ENCODE measurements at places on chromosomes 12 and 14.

DNA sequence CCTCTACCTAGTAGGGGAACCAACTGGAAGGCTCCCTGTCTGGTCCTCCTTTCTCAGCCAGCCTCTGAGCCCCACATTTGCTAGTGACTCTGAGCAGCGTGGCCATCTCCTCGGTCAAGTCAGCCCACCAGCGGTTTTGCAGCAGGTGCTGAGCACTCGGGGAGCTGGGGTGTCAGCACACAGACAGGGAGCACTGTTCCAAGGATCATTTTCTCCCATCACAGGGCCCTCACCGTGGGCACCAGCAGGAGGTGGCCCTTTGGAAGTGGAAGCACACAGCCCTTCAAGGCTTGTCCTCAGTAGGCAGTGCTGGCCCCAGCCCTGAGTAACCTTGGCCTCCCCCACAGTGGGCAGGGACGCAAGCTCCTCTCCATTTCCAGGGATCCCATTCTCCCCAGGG, 24.1 kb upstream of the EML1 start:
- DNase-seq, result no peak

DNA sequence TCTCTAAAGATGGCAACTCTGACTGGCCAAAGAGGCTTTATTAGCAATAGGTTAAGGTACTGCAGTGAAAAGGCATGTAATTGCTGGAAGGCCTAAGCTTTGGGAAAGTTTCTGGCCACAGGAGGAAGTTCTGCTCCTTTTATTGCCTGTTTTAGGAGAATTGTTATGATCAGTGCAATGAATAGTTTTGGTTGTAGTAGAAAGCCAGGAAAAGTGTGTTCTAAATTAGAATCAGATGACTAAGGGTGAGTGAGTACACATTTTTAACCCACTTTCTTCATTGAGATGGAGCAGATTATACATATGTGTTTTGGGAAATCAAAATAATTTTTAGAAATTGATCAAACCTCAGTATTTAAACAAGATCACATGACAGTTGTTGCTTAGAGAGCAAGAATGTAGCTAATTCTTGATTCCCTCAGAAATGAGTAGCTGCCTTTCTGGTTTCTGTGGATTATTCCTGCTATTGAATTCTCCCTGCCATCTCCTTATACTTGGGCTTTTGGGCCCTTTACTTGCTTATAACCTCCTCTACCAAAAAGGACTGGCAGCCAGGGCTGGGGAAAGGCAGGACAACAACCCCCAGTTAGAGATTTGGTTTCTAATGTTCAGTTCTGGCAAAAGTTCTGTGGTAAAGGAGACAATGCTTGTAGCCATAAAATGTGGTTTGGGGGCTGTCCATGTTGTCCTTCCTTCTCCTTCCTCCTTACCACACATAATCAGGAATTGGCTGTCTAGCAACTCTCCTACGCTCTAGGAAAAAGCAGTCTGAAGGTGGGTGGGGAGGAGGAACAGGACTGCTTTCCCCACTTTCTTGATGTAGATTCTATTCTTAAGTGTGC, 217.1 kb downstream of the SLC38A4 start:
- no peak for DNase-seq

DNA sequence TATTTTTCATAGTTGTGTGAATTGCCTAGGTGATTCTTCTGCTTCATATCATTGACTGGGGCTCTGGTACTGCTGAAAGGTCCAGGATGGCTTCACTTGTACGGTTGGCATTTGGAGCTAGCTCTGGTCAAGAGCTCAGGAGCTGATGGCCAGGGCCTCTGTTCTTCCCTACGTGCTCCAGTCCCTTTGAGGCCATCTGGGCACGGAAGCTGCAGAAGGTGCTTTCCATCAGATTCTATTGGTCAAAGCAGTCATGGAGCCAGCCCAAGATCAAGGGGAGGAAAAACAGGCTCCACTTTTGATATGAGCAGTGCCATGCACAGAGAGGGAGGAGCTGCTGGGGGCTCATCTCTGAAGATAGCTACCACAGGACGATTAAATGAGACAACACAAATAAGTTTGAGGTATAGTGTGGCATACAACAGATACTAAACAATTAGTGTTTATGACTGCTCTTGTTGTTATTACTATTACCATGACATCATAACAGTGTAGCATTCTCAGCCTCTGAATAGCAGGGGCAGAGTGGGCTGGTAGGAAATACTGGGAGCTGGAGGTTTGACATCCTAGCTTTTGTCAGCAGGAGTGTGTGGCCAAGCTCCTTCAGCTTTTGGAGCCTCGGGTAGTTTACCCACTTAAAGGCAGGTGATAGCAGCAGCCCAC, 10.4 kb downstream of the KRT83 start:
- DNase-seq, result no peak

DNA sequence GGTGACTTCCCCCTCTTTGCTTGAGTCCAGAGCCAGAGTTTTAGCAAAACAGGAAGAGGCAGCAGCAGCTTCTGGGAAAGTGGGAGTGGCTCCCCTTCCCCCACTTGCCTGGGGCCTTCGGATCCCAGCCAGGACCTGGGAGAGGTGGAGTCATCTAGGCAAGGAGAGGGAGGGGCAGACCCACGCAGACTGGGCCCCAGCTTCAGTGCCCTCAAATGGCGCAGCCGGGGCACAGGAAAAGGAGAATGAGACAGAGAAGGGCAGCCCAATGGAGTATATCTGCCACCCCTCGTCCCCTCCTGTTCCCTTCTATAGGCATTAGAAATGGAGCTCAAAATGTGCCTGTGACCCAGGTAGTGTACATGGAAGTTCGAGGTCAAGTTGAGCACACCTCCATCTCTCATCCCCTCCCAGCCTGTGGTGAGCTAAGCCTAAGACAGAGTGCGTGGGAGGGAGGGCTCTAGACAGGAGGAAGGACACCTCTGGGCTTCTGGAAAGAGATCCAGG, 9.3 kb upstream of the HDAC7 start:
- DNase-seq, result no peak

DNA sequence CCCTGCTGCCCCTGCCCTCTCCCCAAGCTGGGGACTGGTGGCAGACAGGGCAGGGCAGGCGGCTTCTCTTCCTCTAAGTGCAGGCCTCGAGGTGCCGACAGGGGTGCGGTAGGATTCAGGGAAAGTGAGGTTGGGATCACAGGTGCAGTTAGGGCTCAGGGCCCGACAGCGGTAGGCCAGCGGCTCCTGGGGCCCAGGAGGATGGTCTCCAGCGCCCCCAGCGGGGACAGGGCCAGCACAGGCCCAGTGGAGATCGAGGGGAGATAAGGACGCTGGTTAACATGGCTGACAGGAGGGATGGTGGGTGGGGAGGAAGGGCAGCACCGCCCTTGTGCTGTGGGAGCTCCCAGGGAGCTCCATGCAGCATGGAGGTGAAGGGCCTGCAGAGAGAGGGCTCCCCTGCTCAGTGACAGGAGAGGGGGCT, 935 bp upstream of the CRIP1 start:
- DNase-seq, result no peak

DNA sequence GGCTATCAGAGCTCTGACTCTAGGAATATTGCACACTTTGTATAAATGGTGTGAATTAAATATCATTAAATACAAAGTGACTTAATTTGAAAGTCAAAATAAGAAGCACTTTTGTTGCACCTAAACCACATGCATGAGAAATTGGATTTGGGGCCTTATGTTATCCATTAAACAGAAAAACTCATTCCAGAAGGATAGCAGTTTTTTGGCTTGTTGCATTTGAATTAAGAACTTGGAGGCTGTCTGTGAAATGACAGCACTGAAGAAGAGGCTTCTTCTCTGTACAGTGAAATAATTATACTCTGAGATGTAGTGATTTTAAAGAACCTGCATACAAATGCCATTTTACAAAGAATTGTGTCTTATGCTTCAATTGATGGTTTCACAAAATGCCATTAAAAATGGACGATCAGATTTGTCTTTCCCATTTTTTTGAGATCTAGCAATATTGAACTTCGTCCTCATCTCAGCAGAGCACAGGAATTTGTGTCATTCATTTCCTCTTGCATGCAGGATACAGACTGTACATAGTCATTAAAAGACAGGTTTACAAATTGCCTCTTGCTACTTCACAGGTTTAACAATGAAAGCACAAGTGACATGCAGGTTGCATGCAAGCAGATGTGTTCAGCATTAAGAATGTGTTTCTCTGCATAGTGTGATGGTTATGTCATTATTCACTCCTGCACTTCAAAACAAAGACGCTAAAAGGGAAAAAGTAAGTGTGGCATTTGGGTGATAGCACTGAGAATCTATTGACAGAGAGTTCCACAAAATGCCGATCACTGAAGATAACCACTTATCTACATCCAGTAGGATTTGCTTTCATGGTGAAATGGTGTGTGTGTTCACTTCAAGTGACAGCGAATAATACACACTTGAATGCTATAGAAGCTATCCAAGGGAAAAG, 35.9 kb upstream of the PYGL start:
- DNase-seq, result no peak

GRCh38 chr12:19169222-19169621, 39.7 kb downstream of the PLEKHA5 start:
- DNase-seq, result no peak

DNA sequence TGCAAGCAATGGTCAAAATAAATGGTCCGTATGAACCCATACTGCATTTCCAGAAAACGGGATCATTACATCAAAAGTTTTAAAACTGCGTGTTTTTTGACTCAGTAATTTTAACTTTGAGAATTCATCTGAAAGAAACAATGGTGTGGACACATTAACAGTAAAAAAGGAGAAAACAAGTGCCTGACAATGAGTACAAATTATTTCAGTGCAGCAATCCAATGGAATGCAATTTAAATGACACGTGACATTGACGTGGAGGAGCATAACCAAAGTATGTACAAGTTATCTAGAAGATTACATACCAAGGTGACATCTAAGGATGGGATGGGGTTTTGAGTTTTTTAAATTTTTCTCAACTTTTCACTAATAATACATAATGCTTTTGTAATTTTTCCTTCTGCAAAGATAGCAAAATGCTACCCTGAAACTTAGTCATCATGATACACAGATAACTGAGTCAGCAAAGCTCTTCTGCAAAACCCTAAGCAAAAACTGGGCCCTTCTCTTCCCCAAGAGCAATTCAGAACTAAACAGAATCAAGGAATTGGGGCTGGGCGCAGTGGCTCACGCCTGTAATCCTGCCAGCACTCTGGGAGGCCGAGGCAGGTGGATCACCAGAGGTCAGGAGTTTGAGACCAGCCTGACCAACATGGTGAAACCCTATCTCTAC, 20.4 kb downstream of the HNRNPC start:
- no peak for DNase-seq

DNA sequence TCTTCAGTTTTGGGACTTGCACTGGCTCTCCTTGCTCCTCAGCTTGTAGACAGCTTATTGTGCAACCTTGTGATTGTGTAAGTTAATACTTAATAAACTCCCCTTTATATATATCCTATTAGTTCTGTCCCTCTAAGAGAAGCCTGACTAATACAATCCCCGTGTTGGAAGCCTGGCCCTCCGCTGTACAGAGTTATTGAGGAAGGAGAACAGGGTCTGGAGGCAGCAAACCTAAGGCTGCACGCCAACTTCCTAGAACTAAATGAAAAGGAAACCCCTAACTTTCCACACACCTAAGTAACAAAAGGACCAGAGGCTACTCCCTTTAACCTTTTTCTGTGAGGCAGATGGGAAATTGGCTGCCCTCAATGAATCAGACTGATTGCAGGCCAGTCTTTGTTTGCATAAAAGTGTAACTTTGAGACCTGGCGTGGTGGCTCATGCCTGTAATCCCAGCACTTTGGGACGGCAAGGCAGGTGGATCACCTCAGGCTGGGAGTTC, 42.6 kb upstream of the LIMA1 start:
- no peak for DNase-seq

DNA sequence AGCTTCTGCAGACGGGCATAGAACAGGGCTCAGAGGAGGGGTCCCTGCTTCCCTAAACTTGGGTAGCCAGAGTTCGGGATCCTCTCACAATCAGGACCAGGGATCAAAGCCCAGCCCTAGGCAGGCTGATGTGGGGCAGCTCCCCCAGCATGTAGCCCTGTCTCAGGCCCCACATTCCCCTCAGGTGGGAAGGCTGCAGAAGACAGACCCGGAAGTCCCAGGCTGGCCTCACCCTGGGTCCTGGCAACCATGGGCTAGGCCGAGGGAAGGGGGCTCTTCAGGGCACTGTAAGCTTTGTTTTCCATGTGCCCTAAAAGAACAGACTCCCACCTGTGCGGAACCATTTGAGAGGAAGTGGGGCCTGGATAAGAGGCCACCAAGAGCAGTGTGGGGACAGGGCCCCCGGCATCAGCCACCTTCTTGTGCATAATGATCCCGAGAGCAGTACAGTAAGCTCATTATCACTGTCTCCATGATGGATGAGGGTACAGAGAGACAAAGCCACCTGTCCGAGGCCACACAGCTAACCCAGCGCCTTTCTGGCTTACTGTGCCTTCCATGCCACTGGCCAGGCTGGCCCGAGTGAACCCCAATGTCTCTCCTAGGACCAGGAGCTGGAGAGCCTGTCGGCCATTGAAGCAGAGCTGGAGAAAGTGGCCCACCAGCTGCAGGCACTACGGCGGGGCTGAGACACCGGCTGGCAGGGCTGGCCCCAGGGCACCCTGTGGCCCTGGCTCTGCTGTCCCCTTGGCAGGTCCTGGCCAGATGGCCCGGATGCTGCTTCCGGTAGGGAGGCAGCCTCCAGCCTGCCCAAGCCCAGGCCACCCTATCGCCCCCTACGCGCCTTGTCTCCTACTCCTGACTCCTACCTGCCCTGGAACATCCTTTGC, 11.5 kb downstream of the CHGA start:
- no peak for DNase-seq

DNA sequence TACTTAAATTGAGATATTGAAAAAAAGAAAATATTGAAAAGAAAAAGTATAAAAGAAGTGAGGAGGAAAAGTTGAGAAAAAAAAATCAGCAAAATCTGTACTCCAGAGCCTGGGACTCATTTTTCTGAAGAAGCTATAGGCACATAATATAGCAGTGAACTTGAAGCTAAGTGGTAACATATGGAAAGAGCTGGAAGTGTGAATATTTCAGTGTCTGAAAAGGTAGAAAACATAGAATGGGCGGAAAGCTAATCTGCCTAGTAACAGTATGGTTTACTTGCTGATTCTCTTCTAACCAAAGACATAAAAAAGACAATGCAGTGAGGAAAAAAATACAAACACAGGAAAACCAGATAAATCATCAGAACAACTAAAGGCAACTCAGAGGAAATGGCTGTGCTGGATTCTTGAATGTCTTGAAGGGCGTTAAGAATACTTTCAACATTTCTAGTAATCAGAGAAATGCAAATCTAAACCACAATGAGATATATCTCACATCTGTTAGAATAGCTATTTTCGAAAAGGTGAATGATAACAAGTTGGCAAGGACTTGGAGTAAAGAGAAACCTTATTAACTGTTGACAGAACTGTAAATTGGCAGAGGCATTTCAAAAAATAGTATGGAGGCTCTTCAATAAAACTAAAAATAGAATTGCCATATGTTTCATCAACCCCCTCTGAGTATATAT, 784.6 kb downstream of the LRFN5 start:
- DNase-seq, result no peak

- DNase-seq, result no peak
Measured at GRCh38 chr12:12510141-12510540, 52.5 kb downstream of the DUSP16 start.

- no peak for DNase-seq
Measured at GRCh38 chr12:84732828-84733340, 179.7 kb downstream of the SLC6A15 start.
